A549 treated with Mapracorat at 1 μM for 4 hours (cell line): ENCODE measurements at places on chromosomes 16 and 17. TPM values are rescaled to one million over a fixed set of nuclear protein-coding genes. Genes with fewer than 3 reads are reported as not detected.

NOB1 gene
- total RNA-seq: 108 to 122 TPM (median 110 TPM) in 5 replicates

APRT gene
- 318 to 449 TPM (median 401 TPM) in 5 replicates for total RNA-seq

HAGH gene
- total RNA-seq: 56.2 to 70.5 TPM (median 67.0 TPM) in 5 replicates

TMEM204 gene
- total RNA-seq: 0.17 to 0.20 TPM in 2 of 5 replicates, not detected in the others

ERAL1 gene
- total RNA-seq: 69.4 to 88.1 TPM (median 83.9 TPM) in 5 replicates

RNF157 gene
- 6.4 to 9.5 TPM (median 7.3 TPM) in 5 replicates for total RNA-seq

TMEM106A gene
- 0.75 to 1.6 TPM (median 1.1 TPM) in 5 replicates for total RNA-seq

CTRB2 gene
- total RNA-seq: not detected in 5 replicates

MAP3K14 gene
- total RNA-seq: 35.6 to 67.4 TPM (median 48.8 TPM) in 5 replicates

TM4SF5 gene
- 0.50 to 1.3 TPM (median 0.73 TPM) in 5 replicates for total RNA-seq

MYLK3 gene
- total RNA-seq: 0.03 to 0.14 TPM (median 0.09 TPM) in 5 replicates

IL21R gene
- total RNA-seq: 0.06 to 0.11 TPM in 2 of 5 replicates, not detected in the others

RSL1D1 gene
- total RNA-seq: 209 to 273 TPM (median 227 TPM) in 5 replicates
